GM18507 (cell line): ENCODE measurements at places on chromosomes 3 and 15.

DNA sequence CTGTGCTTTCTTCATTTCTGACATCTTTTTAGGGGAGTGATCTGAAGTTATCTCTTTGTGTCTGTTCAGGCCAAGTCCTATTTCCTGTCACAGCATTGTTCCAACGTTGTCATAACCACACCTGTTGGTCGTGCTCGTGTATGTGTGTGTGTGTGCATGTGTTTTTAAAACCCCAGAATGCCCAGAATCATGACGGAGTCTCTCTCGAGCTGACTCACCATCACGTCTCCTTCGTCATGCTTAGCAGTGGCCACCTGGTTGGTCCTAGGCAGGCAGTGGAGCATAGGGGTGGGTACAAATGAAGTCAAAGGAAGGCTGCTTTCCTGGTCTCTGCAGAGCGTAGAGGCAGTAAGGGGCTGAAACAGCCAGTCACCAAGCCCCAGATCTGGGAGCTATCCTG lies 126.8 kb upstream of the ABHD17C start:
- no peak for DNase-seq

GRCh38 chr3:8283193-8283592 lies 218.4 kb upstream of the LMCD1 start:
- DNase-seq: no peak

DNA sequence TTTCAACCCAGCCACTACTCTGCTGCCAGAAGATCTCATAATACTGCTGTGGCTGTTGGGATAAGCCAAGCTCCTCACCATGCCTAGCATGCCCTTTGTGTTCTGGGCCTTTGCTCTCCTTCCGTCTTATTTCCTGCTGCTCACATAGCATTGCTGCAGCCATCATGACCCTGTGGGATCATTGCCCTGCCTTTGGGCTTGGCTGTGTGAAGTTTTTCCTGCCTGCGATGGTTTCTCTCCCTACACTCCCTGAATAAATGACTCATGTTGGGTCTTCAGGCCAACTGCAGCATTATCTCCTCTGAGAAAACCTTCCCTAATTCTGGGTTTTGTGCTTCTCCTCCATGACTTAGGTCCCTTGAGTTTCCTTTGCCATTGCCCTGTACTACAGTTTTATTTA lies 20.8 kb upstream of the TRA2B start:
- no peak for DNase-seq

DNA sequence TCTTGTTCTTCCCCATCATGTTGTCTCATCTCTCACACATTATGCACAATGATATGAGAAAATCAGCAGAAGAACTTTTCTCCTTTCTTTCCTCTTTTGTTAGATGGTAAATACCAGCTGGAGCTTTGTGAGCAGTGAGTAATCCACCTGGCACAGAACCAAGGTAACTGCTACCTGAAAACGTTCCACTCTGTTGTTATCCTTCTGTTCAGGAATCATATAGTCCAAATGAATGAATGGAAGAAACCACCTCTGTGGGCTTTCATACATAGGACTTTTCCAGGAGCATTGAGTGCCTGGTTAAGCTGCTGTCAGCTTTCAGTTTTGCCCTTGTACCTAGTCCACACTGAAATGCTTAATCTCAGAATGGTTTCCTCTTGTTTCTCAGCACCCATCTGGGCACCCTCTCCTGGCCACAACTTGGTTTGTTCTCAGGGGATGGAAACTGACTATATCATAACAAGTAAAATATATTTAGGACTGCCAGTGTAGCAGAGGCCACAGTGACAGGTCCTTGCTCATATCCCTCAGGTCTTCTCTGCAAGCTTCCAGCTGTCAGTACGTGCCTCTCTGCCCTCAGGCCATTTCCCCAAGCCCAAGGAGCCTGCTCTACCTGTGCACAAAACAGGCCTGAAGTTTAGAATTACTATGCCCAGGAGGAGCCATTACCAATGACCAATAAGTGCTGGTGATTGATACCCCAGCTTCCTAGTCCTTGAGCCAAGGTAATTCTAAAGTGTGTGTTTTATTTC lies 23.5 kb upstream of the SLC4A7 start:
- no peak for DNase-seq

DNA sequence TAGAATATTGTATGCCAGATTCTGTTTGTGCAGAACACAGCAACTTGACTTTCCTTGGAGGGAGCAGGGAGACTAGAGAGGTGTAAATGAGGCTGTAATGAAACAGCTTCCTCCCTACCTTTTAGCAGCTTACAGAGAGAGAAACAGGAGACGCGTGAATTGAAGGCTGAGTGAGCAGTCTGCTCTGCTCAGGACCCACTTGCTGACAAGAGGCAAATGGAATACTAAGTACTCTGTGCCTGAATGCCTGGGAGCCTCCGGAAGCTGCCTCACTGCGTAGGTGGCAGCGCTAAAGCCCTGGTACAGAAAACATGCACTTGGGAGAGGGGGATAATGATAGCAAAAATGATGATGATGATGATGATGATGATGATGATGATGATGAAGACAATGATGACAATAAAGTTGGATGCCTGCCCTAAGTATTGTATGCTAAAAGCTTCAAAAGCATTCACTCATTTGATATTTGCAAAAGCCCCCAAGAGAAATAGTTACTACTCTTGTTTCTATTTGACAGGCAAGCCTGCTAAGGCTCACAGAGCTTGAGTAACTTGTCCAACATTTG lies 548.9 kb downstream of the NTRK3 start:
- DNase-seq: no peak

GRCh38 chr3:114799816-114800215 lies 347.3 kb downstream of the ZBTB20 start:
- DNase-seq: no peak

GRCh38 chr3:153595186-153595815 lies 433.3 kb downstream of the RAP2B start:
- no peak for DNase-seq

- no peak for DNase-seq
Observed at GRCh38 chr3:133514418-133514817, 59.1 kb upstream of the CDV3 start.

GRCh38 chr3:157369727-157370421 lies 66.8 kb upstream of the PTX3 start:
- DNase-seq: no peak

DNA sequence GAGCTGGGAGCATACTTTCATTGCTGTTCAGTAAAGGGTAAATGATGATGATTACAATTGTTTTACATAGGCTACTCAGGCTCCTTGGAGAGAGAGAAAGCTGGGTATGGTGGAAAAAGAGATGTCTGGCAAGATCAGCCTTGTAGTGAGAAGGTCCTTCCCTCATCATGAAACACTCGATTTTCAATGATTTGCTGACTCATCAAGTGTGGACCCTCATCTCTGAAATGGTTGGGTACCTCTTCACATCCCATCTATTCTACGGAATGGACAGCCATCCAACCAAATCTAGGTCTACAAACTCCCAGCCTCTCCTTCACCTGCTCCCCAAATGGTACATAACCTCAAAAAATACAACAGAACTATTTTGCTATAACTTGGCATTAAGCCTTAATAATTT lies 370.5 kb upstream of the WNT5A start:
- DNase-seq: no peak

DNA sequence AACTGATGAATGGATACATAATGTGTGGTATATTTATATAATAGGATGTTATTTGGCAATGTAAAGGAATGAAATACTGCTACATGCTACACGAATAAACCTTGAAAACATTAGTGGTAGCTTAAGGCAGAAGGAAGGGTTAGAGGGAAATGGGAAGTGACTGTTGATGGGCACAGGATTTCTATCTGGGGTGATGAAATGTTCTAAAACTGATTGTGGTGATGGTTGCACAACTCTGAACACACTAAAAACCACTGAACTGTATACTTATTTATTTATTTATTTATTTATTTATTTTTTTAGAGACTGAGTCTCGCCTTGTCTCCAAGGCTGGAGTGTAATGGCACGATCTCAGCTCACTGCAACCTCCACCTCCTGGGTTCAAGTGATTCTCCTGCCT lies 24.8 kb upstream of the SHISA5 start:
- no peak for DNase-seq

- DNase-seq: no peak
Observed at GRCh38 chr15:96122077-96123027, 208.1 kb upstream of the NR2F2 start.

- DNase-seq: no peak
Observed at GRCh38 chr15:27459836-27460235, 488.9 kb downstream of the GABRG3 start.

- no peak for DNase-seq
Observed at GRCh38 chr3:108146139-108146538, 55.3 kb upstream of the CD47 start.

GRCh38 chr3:175980486-175981090 lies 1121.5 kb downstream of the NAALADL2 start:
- no peak for DNase-seq

GRCh38 chr15:72825829-72826228 lies 42.3 kb upstream of the ADPGK start:
- no peak for DNase-seq

- no peak for DNase-seq
Observed at GRCh38 chr3:36373084-36373483, 7.2 kb upstream of the STAC start.

- DNase-seq: no peak
Observed at GRCh38 chr3:38146504-38146903, 8.0 kb downstream of the MYD88 start.

- no peak for DNase-seq
Observed at GRCh38 chr15:41603941-41604911, 45.2 kb downstream of the TYRO3 start.

- no peak for DNase-seq
Observed at GRCh38 chr15:35991386-35991785, 445.4 kb upstream of the DPH6 start.

DNA sequence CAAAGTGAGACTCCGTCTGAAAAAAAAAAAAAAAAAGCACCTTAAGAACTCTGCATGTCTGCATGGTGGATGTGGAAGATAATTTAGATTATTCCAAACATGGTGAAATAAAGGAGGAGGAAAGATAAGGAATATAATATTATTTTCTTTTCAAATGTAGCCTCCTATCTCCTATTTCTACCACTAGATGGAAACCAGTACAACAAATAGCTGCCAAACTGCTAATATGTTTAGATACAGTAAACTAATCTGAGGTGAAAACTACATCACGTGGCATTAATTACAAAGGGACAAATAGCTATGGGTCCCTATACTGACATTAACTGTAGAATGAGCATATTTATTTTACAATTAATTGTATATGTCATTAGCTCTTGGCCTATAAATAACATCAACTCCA lies 197.8 kb downstream of the TBC1D5 start:
- no peak for DNase-seq

DNA sequence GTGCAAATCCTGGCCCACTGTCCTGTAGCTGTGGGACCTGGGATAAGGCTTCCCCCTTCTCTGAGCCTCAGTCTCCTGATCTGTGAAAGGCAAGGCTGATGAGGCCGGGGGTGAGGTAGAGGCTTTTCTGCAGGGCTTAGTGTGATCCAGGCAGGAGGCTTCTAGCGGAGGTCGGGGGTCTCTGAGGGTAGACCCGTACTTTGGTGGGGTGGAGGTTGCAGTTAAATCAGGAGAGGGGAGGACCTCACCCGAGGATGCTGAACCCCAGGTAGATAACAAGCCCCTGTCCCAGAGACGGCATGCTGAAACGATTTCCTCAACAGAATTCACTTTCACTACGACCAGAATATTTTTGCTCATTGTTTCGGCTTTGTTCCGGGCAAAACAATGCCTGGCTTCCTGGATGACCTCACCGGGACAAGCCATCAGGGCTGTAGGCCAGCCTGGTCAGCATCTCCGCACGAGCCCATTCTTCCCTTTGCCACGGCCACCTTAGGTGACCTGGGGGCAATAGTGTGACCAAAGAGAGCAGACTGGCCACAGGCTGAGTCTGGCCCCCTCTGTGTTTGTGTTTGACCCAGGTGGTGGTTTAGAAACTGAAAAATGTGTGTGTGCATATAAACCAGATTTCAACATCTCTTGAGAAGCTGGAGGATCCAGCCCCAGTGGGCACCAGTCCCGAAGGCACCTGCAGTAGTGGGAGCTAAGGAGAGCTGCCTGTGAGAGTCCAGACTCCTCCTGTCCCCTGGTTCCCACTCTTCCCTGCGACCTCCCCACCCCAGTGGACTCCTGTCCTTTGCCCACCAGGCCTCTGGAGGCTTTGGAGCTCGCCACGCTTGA lies 33.0 kb downstream of the SLC6A6 start:
- DNase-seq: no peak
